Epithelial cell of esophagus (primary cell): ENCODE measurements at places on chromosomes 4 and X.

- DNase-seq, result no peak
Observed at GRCh38 chr4:176668324-176668723, 124.4 kb downstream of the VEGFC start.

DNA sequence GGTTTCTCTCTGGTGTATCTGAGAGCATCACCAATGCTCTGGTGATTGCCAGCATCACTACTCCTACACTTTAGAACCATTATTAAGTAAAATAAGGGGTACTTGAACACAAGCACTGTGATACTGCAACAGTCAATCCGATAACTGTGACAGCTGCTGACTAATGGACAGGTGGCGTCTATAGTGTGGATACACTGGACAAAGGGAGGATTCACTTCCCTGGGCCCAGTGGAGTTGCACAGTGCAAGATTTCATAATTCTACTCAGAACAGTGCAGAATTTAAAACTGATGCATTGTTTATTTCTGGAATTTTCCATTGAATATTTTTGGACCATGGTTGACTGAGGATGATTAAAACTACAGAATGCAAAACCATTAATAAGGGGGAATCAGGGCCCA is 97.8 kb downstream of the SHROOM3 start:
- DNase-seq, result no peak

- no peak for DNase-seq
Observed at GRCh38 chr4:168335621-168336020, 17.1 kb upstream of the DDX60 start.

DNA sequence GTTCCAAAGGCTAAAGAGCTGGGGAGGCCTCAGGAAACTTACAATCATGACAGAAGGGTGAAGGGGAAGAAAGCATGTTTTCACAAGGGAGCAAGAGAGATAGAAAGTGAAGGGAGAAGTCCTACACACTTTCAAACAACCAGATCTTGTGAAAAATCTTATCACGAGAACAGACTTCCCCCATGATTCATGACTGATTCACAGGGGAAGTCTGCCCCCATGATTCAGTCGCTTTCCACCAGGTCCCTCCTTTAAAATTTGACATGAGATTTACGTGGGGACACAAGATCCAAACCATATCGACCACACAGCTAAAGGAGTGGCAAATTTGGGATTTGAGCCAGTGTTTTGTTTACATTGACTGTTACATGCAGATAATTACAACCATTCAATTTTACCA is 971.1 kb upstream of the HS3ST1 start:
- peak; percentile 56 for DNase-seq

- DNase-seq, result peak; percentile 4
Observed at GRCh38 chrX:105313596-105313995, 93.1 kb upstream of the TEX13A start.

DNA sequence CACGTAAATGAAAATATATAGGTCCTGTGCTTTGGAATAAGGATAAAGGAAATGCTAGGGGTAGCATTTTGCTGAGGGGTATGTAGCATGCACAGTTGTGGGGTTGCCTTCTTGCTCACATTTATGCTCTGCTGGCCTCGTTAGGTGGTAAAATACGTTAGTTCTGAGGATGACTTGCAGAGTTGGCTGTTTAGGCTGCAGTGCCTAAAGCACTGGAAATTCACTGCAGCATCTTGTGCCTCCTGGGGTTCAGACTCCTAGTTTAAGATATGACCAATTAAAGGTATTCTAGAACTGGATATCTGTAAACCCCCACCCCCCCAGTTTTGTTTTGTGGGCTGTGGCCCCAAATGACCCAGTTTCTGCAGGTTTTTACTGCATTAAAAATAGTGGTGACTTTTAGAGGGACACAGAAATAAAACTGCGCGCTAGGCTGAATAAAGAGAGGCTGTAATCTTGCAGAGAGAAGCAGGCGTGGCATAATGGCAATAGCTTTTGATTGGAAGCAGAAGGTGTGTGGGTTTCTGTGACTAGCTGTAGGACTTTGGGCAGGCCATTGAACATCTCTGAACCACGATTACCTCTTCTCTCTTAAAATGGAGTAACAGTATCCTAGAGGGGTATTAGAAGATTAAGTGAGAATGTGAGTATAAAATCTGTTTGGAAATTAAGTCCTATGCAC is 79.3 kb downstream of the REPS2 start:
- DNase-seq, result no peak

GRCh38 chr4:118939169-118939783 is 50.6 kb downstream of the SYNPO2 start:
- no peak for DNase-seq

DNA sequence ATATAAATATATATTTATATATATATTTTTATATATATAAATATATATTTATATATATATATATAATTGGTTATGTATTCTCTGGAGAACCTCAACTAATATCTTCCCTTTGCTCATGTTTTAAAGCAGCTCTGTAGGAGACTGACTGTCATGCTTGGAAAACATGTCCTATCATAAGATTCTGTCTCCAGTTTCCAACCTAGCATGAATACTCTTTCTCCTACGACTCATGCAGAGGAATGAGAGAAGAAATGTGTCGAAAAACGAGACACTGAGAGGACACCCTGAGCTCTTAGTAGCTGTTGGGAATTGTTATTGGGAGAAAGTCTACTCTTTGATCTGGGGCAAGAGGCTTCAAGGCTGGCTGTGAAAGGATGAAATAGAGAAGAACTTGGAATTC is 166.5 kb upstream of the SLIT2 start:
- no peak for DNase-seq

DNA sequence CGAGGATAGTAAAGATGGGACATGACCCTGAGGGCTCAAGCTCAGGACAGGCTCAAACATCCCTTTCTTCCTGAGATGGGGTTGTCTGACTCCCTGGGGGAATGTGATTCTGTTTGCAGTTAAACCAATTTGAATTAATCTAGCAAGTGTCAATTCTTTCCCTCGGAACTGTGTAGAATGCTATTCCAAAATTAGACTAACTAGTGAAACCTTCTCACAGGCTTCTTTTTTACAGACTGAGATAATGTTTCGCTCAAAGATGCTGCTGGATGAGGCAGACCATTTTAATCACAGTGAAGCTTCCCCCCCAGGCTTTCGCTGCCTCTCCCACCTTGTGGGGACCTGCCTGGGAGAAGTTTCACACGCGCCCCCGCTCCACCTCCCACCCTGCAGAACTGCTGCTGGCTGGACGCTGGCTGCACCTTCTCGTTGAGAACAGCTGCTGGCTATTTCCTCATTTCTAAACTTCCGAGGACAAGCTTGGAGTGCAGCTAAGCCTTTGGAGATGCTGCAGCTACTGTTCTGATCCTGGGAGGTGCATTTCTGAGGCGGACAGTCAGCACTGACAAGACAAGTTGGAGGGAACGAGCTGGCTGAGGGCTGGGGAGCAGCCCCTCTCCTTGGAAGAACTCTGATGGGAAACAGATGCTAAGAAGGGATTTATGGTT is 297.8 kb downstream of the RAPGEF2 start:
- DNase-seq, result no peak

DNA sequence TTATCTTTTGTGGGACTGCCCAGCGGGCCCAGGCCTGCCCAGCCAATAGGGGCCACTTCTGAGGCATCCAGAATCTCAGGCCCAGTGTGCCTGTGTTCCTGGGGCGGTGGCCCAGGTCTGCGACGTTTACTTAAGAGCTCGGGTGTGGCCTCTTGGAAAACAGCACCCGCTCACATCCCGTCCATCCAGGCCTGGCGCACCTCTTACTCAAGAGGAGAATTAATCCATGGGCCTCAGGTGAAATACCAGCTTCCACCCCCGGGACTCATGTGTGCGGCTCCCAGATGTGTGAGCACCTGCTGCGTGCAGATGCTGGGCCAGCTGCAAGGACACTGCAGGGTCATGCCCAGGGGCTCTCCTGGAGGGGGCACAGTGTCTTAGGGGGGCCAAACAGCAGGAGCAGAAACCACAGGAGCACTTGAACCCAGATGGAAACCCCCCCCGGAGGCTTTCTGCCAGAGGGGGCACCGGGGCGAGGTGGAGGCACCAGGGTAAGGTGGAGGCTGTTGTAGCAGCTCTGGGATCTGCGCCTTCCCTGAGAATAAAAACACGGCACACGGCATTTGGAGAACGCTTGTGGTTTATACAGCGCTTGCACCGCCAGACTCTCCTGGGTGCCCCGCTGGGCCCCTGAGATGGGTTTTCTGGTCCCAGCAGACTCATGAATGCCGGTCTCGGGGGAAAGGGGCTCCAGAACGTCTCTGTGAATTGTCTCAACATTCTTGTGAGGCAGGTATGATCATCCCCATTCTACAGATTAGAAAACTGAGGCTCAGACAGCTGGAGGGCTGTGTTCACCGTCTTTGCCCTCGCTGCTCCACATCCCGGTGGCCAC is 2.8 kb downstream of the PSAPL1 start:
- DNase-seq, result peak; percentile 1

- DNase-seq, result peak; percentile 72
Observed at GRCh38 chr4:54228056-54228527, 1.0 kb upstream of the PDGFRA start.

- DNase-seq, result no peak
Observed at GRCh38 chr4:128393101-128393704, 105.6 kb upstream of the PGRMC2 start.

GRCh38 chr4:76610751-76611547 is 175.9 kb downstream of the SHROOM3 start:
- DNase-seq, result no peak

DNA sequence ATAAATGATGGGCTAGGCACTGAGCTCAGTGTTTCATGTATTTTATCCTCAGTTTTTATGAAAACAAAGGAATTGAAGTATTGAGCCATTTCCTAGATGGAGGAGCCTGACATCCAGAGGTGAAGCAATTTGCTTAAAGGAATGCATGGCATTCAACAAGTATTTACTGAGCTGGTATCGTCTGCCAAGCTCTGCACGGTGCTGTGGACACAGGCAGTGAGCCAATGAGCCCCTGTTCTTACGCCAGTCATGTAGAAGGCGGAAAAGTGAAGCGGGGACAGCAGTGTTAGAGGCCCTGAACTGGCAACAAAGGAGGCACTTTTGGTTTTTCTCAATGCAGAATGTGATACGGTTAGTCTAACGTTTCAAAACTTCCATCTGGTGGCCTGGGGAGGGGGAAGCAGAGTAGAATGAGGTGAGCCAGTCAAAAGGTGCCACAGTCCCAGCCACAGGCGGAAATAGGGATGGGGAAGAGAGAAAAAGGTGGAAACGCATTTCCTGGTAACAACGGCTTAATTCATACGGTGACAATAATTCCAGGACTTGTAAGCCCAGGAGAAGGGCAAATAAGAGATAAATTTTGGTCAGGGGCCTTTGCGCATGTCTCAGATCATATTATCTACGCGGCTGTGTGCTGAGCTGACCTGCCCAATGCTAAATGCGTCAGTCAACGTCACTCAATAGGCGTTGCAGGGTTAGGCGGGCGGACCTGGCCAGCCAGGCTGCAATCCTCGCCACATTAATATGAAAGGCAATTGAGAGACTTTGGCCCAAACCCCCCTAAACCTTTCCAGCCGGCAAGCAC is 133.9 kb downstream of the AFAP1 start:
- DNase-seq, result peak; percentile 88

- no peak for DNase-seq
Observed at GRCh38 chr4:76605099-76605563, 170.1 kb downstream of the SHROOM3 start.

- DNase-seq, result no peak
Observed at GRCh38 chr4:99724067-99724466, 66.4 kb upstream of the C4orf54 start.

DNA sequence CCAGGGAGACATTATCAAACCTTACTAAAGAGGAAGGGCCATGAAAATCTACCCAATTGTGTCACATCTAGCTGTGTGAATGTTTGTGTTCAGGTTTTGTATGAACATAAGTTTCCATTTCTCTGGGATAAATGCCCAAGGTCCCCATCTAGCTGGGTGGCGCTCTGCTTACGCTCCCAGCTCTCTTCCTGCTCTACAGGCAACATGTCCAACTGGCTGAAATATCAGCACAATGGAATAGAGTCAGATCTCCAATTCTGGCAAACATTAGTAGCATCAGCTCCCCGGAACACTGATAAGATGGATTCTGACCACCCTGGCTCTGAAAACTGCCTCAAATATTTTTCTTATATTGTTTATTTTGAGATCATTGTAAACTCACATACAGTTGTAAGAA is 74.8 kb downstream of the IRF2 start:
- DNase-seq, result no peak

DNA sequence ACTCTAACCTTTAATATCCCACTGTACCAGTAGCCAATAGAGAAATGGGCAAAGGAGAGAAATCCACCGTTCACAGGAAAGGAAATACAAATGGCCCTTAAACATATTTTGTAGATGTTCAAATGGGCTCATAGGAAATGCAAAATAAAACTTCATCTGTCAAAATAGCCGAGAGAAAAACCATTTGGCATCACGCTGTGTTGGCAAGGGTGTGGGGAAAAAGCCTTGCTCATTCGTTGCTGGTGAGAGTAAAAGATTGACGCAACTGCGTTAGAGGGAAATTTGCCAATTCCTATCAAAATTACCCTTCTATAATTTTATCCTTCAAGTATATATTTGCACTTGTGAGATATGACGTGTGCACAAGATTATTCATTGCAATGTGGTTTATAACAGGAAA is 131.9 kb downstream of the EIF4E start:
- DNase-seq, result no peak

- peak; percentile 31 for DNase-seq
Observed at GRCh38 chrX:48579259-48579658, 5.0 kb downstream of the RBM3 start.

DNA sequence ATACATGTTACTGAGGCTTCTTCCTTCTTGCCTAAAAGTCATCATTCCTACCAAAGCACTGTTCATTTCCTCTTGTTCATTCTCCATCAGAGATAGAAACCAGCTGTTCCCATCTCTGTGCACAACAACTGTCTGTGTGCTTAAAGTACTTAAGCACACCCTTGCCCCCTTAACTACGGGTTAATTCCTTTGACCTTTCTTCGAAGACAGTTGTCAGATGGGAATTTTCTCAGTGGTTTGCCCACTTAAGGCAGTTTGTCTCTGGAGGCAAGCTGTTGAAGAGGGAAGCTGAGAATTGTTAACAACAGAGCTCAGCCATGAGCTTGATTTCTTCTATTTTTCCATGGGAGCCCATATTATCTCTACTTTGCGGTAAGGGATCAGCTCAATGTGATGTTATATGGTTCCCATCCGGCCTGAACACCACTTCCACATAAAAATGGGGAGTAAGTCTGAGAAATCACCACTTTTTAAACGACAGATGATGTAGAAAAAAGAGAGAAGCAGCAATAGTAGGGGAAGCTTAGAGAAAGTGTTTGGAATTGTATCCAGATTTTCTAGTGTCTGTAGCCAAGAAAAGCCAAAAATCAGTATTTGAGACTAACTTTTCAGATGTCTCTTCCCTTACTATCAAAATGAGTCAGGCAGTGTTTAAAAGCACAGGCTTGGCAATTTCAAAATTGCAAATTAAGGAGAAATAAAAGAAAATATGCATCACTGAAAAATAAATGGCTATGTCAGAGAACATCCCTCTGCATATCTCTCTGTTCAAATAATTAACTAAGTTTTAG is 194.4 kb downstream of the SLIT2 start:
- DNase-seq, result no peak

DNA sequence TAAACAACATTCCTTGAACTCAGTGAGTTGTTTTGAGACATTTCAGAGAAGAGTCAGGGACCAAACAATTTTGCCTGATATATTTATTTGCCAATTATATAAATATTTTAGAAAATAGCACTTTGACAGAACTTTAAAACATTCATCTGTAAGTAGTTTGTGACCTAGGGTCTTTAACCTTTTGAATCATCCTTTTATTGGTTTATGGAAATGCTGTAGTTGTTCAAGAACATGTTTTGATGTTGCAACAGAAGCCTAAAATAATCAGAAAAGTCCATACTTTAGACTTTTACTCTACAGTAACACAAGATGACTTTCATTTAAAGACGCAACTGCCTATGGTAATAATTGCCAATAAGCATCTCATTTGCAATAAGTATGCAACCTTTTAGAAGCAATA is 43.0 kb downstream of the CXCL1 start:
- no peak for DNase-seq
